ENCODE measurements at places on chromosomes 2 and 18.

DNA sequence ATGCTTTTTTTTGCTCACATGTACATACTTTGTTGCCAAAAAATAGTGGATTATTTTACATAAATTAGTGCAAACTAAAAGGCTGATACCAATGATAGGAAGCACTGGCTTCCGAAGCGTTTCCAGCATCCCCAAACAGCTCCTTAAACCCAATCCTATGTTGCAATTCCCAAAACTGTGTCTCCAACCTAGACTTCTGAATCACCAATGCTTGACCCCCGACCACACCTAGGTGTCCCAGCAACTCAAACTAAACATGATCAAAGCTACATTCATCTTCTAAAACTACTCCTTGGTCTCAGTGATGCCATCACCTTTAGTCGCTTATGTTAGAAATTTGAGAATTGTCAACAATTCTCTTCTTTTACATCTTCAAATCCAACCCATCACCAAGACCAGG lies 13.4 kb downstream of the ATP8B1 start:
- DNase-seq = no peak

DNA sequence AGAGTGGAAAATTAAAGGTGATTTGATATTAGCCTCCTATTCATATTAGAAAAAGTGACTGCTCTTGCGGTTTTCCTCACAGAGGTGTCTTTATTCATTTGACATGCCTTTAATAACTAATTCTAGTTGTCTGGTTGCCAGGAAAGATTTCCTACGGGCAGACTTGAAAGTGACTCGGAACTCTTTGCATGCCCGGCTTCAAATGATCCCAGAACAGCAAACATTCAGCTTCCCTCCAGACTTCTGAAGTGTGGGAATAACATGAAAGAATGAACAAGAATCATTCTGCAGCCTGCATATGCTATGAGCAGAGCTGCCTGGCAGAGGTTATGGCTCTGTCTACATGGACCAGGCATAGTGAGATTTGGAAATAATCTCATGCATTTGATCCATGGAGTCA lies 89.6 kb upstream of the PKDCC start:
- no peak for DNase-seq

GRCh38 chr2:241003369-241003768 lies 5.0 kb downstream of the SNED1 start:
- DNase-seq = no peak

- no peak for DNase-seq
Observed at GRCh38 chr18:37563931-37564392, 1.6 kb downstream of the CELF4 start.

GRCh38 chr2:78701546-78701945 lies 324.0 kb upstream of the REG3G start:
- no peak for DNase-seq

GRCh38 chr2:236691799-236692167 lies 122.2 kb downstream of the ACKR3 start:
- DNase-seq = no peak

- no peak for DNase-seq
Observed at GRCh38 chr18:78821396-78821795, 158.2 kb upstream of the SALL3 start.

DNA sequence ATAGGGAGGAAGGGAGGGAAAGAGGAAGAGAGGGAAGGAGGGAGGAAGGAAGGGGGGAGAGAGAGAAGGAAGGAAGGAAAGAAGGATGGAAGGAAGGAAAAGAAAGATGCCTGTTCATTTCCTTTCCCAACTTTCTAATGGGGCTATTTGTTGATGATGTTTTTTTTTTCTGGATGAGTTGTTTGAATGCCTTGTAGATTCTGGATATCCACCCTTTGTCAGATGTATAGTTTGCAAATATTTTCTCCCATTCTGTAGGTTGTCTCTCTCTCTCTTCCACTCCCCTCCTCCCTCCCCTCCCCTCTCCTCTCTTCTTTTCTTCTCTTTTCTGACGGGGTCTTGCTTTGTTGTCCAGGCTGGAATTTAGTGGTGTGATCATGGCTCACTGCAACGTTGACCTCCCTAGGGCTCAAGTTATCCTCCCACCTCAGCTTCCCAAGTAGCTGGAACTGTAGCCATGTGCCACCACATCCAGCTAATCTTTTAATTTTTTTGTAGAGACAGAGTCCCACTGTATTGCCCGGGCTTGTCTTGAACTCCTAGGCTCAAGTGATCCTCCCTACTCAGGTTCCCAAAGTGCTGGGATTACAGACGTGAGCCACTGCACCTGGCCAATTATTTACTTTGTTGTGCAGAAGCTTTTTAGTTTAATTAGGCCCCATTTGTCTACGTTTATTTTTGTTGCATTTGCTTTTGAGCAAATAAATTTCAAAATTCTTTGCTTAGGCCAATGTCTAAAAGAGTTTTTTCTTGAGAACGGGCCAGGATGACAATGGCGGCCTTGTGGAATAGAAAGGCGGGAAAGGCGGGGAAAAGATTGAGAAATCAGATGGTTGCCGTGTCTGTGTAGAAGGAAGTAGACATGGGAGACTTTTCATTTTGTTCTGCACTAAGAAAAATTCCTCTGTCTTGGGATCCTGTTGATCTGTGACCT lies 57.3 kb upstream of the FAM117B start:
- DNase-seq = no peak

GRCh38 chr2:28004086-28004485 lies 113.6 kb downstream of the BABAM2 start:
- no peak for DNase-seq

DNA sequence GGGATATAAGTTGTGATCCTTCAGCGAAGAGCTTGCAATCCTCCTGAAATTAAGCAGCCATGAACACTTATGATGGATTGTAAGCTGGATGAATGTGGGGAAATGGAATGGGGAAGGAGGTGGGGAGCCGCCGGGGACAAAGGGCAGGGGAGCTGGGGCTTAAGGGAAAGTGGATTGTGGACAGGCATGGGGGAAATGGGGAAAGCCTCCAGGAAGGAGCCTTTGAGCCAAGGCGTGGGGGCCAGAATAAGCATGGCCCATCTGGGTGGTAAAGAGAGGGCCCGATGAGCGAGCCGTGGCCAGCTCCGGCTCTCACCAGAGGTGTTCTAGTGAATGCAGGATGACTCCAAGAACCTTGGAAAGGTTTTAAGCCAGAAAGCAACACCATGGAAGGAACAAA lies 124.0 kb downstream of the SMAD7 start:
- DNase-seq = no peak

DNA sequence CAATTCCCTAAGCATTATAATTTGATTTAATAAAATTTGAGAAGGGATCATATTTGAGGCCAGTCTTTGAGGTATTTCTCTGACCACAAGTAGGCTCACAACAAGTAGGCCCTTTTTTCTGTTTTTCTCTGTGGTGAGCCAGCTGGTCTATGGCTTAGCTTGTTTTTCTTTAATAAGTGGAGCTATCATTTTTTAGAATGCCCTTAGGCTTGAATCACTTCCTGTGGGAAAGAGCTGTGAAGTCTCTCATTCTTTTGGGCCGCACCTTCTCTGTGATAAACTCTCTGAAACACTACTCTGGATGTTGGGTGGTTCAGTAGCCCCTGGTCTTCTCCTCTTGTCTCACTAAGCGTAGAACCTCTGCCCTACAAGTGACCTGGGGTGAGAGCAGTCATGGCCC lies 235.9 kb downstream of the SUCLG1 start:
- DNase-seq = no peak

DNA sequence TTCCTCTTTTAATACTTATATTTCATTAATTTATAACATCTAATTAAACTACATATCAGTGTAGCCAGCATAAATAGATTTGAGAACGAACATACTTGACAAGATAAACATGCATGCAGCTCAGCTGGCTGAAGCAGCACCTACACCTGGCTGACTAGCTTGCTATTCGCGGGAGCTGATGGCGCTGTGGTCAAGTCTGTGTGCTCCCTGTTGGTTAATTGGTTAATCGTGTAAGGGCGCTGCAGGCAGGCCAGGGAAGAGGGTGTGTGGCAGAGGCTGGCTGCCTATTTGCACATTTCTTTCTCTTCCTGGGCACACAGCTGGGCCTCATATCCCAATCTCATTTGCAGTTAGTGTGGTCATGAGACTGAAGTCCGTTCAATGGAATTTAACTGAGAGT lies 14.5 kb upstream of the VWA3B start:
- no peak for DNase-seq

GRCh38 chr2:120421830-120422175 lies 75.9 kb downstream of the INHBB start:
- DNase-seq = no peak

GRCh38 chr2:221969830-221970144 lies 329.0 kb downstream of the PAX3 start:
- DNase-seq = no peak

DNA sequence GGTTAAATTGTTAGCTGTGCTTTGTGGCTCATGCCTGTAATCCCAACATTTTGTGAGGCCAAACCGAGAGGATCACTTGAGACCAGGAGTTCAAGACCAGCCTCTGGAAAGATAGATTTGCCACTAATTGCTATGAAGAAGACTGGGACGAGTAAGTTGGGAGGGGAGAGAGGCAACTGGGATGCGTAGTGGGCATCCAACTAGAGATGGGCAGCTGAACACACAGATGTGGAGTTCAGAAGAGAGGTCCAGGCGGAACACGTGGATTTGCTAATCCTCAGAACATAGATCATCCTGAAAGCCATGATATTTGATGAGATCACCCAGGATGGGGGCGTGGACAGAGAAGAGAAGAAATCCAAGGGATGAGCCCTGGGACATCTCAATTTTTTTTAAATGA lies 48.7 kb downstream of the CYP26B1 start:
- DNase-seq = no peak

GRCh38 chr18:64332835-64333234 lies 183.9 kb upstream of the LINC00305 start:
- DNase-seq = no peak

GRCh38 chr2:205903549-205904129 lies 182.3 kb downstream of the INO80D start:
- DNase-seq = no peak

- no peak for DNase-seq
Observed at GRCh38 chr18:39840406-39840805, 2114.6 kb upstream of the PIK3C3 start.

DNA sequence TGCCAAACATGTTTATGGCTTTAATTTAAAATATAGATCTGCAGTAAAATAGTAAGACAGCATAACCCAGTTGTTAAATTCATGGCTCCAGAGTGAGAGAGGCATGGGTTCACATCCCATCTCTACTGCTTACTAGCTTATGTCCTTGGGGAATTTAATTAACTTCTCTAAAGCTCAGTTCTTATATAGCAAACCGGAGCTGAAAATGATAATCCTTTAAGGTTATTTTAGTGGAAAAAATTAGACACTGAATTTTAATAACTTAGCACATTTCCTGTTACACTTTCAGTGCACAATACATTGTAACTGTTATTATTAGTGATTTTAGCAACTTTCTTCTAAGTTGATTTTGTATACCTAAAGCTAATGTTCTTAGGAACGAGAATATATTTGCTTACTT lies 14.8 kb downstream of the SCN9A start:
- DNase-seq = no peak

DNA sequence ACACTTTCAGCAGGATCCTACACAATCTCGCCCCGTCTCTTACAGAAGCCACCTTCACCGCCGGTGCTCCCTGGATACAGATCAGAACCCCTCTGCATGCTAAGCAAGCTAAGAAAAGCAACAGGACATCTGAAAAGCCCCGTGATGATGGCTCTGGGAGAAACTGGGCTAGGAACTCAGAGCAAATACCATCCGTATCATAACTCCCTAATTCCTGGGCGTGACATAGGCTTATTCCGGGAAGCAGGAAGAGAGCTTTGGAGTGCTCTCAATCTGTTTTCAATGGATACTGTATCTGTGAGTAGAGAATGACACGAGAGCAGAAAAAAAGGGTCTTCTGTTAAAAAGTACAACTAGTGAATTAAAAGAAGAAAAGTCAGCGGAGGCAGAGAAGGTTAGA lies 121.6 kb downstream of the SPP2 start:
- DNase-seq = no peak

DNA sequence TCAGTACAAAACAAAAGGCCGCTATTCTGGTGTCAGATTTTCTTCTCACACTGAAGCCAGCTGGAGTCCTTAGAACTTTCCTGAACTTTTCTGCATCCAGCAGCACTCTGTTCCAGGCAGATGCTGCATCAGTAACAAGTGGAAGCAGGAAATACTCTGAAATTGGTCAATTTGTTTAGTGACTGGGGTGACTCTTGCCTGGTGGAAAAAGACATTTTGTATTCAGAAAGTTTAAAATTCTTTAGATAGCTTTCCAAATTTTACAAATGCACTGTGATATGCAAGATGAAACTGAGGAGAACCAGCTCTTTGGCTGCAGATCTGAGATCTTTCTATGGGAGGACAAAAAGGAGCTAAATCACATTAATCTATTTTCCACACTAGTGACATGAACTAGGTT lies 385.7 kb downstream of the NRXN1 start:
- no peak for DNase-seq

DNA sequence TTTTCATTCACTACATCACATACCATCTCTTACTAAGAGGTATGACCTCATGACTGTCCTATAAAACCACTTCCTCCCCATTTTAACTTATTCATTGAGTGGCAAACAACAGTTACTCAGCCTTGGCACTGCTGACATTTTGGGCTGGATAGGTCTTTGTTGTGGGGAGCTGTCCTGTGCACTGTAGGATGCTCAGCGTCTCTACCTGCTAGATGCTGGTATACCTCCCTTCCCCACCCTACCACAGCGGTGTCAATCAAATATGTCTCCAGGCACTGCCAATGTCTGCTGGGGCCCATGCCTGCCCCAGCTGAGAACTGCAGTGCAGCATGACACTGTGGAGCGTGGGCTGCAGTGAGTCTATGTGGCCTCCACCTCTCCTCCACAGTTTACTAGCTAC lies 76.3 kb upstream of the MGAT4A start:
- no peak for DNase-seq

GRCh38 chr2:165007161-165007744 lies 51.9 kb upstream of the SLC38A11 start:
- DNase-seq = no peak

- no peak for DNase-seq
Observed at GRCh38 chr2:11761259-11761658, 14.8 kb downstream of the LPIN1 start.

DNA sequence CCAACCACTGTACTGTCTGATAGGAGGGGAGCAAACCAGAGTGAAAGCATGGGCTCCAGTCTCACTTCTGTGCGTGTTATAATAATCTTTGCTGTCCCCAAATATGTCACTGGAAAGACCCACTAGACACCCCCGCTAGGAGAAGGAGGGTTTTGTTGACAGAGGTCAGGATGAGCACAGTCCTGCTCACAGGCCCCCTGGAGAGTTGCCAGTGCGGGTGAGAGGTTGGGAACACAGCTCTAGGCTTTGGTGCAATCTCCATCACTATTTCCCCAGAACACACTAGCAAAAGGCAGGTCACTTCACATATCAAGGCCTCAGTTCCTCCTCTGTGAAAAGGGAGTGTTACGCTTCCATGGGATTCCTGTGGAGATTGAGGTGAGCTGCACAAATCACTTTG lies 9.7 kb downstream of the XDH start:
- no peak for DNase-seq

GRCh38 chr18:60445341-60445740 lies 72.8 kb upstream of the MC4R start:
- DNase-seq = no peak
